ENCODE measurements at places on chromosomes 3 and 15.

GRCh38 chr15:83602021-83602420 lies 51.9 kb upstream of the ADAMTSL3 start:
- no peak for DNase-seq

GRCh38 chr15:89023311-89023961 lies 64.8 kb upstream of the ABHD2 start:
- DNase-seq: no peak

DNA sequence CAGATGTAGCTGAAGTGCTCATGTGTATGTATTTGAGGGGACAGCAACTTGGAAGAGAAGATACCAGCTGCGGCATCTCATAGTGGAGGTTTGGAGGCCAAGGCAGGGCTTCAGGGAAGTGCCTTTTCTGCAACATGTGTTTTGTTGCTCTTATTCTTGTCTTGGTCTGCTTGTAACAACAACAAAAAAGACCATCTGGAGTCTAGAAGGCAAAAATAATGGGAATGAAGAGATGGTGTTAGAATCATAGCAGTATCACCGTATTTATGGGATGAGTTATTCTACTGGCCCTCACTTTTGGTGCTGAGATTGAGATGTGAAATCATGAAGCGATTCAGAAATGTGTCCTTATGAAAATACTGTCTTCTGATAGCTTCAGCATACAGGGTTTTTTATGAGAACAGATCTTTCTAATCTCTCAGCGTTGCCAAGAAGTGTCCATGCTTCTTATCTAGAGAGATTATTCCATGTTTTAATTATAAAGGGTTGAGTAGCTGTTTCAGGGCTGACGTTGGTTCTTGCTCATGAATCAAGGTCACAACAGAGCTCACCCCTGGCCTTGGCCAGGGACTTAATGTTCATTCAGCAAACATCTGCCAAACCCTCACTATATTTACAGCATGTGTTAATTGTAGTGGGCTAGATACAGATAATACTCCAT lies 58.0 kb downstream of the ITPR1 start:
- DNase-seq: no peak

- DNase-seq: no peak
Observed at GRCh38 chr15:65072027-65072426, 4.2 kb upstream of the RASL12 start.

- DNase-seq: no peak
Observed at GRCh38 chr15:25403771-25404170, 35.1 kb downstream of the UBE3A start.

DNA sequence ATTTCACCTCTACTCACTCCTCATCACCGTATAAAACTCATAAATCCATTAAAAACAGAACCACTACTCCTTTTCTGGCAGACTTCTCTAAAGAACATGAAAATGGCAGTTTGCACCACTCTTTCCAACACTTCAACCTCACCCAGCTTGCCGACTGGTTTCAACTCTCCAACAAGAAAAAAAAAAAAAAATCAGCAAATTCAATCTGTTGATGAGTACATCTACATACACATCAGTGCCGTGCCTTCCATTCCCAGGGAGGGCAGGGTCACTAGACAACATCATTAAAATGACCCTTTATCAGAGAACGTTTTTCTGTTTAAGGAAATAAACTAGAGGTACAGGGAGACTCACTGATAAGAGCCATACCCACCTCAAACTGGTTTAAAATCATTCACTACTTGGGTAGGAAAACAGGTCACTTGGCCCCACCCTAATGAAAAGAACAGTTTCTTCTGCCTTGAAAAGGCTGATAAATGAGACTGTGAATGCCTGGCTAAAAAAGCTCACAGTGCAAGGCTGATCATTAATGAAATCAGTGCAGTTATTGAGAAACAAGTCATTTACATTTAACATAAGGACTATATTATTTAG lies 6.0 kb downstream of the ANXA2 start:
- no peak for DNase-seq

- no peak for DNase-seq
Observed at GRCh38 chr3:151074256-151074655, 11.2 kb upstream of the MED12L start.

DNA sequence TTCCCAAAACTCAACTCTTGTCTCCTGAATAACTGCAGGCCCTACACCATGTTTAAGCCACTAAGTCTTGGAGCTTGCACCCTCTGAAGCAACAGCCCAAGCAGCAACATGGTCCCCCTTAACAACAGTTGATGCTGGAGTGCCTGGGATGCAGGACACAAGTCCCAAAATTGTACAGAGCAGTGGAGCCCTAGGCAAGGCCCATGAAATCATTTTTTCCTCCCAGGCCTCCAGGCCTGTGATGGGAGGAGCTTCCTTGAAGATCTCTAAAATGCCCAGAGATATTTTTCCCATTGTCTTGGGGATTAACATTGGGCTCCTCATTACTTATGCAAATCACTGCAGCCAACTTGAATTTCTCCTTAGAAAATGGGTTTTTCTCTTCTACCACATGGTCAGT lies 311.9 kb upstream of the EPHA3 start:
- no peak for DNase-seq

- DNase-seq: no peak
Observed at GRCh38 chr3:58487140-58487886, 4.6 kb upstream of the KCTD6 start.

DNA sequence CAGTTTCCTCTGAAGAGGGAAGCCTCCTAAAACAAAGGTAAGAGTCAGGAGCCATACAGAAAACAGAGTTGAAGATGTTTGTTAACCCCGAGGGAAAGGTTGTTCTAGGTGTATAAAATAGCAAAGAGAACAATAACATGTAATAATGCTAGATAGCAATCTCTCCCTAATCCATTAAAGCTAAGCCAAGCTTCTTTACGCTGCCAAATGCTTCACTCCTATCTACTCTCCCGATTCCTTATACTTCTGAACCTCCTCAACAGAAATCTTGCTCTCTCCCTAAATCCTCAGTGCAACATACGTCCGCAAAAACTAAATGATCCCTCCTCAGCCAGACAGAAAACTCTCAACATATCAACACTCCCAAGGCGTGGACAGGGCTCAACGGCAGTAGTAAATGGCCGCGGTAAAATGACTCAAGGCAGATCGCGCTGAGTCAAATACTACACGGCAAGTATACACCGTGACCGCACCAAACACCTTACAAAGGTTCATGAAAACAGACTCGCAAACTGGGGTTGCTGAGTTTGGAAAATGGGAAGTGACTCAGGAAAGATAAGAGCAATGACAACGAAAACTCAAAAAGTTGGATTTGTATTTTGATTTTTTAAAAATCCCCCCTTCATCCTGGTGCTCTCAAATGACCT lies 682 bp downstream of the CLDND1 start:
- DNase-seq: peak; percentile 11

DNA sequence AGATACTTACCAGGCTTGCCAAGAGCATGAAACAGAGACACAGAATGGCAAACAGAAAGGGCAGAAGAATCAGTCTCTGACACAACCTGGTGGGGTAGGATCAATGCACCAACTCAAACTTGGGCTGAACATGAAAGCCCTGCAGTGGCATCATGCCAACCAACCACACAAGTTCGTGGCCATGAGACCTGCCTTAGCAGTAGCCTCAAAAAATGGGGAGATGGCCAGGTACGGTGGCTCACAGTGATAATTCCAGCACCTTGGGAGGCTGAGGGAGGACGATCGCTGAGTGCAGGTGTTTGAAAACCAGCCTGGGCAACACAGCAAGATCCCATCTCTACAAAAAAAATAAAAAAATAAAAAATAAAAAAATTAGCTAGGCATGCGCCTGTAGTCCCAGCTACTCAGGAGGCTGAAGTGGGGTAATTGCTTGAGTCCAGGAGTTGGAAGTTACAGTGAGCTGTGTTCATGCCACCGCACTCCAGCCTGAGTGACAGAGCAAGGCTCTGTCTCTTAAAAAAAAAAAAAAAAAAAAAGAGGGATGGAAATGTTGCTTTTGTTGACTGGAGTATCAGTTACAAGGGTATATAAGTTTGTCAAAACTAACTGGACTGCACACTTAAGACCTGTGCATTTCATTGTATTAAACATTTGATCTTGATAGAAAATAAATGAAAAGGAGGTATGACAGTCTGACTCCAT lies 93.4 kb downstream of the XXYLT1 start:
- no peak for DNase-seq

DNA sequence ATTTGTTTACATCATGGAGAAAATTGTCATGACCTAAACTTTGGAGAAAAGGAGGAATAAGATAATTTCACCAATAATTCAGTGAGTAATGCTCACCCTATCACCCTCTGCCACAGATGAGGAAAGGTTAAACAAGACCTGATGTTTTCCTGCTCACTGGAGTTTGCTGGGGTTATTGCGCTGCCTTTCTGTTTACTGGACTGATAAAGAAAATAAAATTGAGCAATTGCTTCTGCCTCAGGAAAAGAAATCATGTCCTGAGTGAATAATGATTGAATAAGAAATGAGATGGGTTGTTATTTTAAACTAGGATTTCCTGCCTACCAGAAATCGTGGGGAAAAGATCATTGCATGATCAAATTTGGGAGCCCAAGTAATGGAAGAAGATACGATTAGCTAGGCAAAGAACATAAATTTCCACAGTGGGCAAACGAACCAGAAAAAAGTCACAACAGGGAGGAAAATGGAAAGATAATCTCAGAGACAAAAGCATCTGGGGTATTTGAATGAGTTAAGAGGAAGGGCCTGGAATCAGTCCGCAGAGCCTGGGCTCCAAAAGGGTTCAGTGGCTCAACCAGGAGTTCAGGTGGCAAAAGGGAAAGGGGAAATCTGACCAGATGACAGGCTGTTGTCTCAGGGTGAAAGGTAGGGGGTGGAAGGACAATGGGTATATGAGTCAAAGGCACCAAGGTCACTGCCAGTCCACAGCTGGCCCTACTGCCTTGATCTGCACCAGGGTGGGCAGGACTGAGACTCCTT lies 146.8 kb downstream of the FAM43A start:
- DNase-seq: no peak

DNA sequence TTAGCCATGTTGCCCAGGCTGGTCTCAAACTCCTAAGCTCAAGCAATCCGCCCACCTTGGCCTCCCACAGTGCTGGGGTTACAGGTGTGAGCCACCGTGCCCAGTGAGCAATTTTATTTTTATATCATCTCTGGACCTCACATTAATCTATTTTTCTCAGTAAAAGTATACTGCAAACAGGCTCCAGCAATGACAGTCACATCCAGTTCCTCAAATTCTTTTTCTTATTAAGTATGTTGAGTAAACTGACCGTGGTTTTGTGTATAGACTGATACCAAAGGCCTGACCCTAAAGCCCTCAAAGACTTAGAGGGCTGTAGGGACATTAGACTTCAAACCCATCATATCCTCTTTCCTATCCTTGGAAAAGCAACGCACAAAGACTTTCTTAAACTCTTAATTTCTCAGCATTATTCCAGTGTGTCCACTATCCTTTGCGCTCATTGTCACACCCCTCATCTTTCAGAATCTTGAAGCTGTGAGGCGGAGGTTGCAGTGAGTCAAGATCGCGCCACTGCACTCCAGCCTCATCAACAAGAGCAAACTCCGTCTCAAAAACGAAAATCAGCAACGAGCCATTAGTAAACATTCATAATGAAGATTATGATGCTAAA lies 2.0 kb downstream of the NGLY1 start:
- DNase-seq: no peak

DNA sequence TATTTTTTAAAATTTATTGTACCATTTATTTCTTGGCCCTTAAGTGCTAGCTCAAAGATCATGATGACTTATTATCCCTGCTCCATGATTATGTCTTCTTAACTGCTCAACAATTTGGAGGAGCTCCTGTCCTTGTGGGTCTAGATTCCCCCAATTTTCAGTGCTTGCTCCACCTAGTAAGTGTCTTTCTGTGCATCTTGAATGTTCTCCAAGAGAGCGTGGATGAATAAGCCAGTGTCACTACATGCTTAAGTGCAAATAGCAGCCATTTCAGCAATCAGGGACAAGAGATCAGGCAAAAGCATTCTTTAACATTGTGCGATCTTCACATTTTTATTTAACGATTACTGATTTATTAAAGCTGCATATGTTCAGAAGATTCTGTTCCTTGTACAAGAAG lies 99.4 kb downstream of the ALCAM start:
- no peak for DNase-seq

DNA sequence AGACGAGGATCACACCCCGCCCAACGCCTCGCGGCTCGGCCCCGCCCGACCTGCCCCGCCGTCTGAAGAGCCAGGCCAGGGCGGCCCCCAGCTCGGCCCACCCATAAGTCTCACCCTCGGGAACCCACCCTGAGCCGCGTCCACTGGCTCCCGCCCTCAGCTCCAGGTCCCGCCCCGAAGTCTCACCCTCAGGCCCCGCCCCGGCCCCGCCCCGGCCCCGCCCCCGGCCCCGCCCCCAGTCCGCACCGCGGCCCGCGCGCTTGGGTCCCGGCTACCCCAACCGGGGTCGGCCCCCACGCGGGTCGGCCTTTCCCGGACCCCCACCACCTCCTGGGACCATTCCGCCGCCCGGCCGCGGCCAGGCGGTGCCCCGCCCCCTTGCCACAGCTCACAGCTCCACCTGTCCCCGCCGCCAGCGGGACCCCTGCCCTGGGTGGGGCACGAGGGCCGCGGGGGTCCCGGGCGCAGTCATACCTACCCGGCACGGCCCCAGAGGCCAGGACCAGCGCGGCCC lies 489 bp downstream of the CSPG5 start:
- no peak for DNase-seq

DNA sequence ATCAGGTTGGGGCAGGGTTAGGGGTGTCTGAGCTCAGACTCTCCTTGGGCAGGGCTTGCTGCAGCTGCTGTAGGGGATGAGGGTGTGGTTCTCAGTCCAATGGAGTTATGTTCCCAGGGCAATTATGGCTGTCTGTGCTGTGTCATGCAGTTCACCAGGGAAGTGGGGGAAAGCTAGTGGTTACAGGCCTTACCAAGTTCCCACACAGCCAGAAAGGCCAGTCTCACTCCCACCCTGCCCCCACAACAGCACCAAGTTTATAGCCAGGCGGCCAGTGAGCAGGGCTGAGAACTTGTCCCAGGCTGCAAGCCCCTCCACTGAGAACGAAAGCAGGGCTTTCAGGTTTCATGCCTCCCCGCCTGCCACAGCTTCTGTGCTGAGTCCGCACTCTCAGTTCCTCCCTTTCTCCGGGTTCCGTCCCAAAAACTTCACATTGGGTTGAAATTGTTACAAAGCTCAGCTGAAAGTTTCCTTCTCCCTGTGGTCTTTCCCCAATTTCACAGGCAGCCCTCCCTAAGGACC lies 19.6 kb upstream of the CPOX start:
- DNase-seq: no peak
